Epithelial cell of proximal tubule (primary cell): ENCODE measurements at places on chromosomes 7 and 10. TPM values are rescaled to one million over a fixed set of nuclear protein-coding genes. Genes with fewer than 3 reads are reported as not detected.
A peak's percentile ranks its signal among the peaks of the same experiment; 100 is the strongest.

Gene CFAP70
- total RNA-seq = 0.14 and 0.98 TPM in 2 replicates

Gene TDRD1
- total RNA-seq = not detected in 2 replicates

Gene CPA4
- total RNA-seq = 19.2 and 19.6 TPM in 2 replicates

Gene NPTX2
- 0.07 and 0.40 TPM in 2 replicates for total RNA-seq

- peak; percentile 26 for DNase-seq
Measured at GRCh38 chr10:118584181-118584954, 11.1 kb downstream of the PRLHR start.

DNA sequence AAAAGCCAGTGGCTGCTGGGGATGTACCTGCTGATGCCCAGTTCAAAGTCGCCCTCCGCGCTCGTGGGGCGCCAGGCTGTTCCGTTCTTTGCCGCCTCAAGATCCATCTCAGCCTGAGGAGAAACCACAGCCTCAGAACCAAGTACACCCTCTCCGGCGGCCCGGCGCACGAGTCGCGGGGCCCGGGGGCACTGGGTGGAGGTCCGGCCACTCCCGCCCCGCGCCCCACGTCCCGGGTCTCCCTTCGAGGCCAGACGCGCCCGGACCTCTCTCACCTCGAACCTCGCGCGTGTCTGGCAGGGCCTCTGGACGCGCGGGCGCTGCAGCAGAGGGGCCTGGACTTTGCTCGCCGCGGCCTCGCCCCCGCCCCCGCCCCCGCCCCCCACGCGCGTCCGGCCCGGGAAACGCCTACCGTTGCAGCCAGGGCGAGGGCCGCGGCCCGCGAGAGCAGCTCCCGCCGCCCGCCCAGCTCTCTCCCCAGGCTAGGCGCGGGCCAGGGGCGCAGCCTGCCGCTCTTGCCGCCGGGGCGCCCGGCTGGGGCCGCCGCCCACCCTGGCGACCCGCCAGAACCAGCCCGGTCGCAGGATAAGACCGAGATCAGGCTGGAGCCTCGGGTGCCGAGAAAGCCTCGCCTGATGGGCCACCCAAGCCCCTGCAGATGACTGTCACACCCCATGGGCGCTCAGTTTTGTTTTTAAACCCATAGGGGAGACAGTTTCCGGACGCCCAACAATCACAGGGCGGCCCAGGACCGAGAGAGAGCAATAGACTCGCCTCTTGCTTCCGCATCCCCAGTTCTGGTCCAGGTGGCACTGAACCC lies at the start of gene ABCB4:
ABCB4 (minus strand) TSS at position 322 of the 820 bp plus-strand sequence; CDS start at position 107, 215 bp downstream.
- DNase-seq = no peak

DNA sequence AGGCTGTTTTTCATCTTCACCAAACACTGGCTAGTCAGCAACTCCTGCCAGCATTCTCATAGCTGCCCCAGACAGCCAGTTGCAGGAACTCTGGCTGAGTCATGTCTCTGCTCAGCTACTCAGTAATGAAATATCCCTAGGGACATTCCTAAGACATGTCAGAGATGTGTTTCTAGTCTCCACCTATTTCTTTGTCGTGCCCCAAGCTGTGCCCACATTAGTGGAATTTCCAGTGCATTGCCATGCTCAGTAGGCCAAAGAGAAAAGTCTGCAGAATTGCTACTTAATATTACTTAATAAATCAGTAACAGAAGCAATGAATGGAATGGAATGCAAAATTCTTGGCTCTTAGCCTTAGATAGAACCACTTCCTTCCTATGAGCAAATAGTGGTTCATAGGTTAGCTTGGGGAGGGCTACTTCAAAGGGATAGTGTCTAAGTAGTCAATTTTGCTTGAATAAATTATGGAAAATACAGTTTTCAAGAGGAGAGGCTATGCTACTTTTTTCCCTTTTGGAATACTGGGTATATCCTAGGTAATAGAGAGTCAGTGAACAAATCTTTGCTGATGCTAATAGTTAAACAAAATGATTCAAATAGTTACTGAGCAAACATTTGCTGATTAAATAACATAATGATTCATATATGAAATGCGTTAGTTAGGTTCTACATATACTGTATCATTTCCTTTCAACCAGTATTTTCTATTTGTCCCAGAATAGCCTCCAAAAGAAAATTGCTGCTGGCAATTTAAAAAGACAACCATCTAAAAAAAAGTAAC lies 23.6 kb upstream of the SEMA3C start:
- peak; percentile 100 for DNase-seq

GRCh38 chr10:117152668-117153067 lies 14.6 kb upstream of the VAX1 start:
- no peak for DNase-seq

GRCh38 chr10:113187063-113187777 lies 237.2 kb downstream of the TCF7L2 start:
- no peak for DNase-seq

GRCh38 chr10:22294694-22295093 lies 21.5 kb upstream of the COMMD3 start:
- no peak for DNase-seq
